ENCODE measurements at places on chromosomes 7 and 10.

GRCh38 chr10:4431114-4431863 lies 394.7 kb upstream of the AKR1E2 start:
- DNase-seq = no peak

DNA sequence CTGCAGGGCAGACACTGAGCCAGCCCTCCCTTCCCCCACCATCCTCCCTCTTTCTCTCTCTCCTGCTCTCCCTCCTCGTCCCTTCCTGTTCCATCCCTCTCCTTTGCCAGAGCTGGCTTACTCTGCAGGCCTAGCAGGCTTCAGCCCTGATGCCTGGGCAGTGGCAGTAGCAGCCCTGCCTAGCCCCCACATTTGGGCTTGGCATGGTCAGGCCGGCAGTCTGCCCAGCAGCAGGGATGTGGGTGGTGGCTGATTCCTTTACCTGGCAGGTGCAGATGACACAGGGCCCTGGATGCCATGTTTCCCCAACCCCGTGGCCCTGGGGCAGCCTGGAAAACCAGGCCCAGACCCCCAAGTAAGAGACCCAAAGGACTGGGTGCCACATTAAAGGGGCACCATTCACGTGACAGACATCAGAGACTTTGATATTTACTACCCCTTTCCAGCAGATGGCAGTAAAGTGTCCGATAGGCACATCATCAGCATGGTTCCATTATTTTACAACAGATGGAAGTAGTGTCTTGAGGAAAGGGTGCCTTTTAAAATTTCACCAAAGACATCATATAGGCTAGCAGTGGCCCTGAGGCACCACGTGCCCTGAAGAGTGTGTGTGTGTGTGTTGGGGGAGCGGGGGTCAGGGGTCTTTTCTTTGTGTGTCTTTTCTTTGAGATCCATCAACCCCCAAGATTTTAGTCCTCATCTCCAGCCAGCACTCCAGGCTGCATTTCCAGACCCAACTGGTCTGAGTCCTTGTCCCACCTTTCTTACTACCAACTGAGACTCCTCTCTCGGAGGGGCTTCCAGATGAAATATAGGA lies 5.9 kb downstream of the KCP start:
- DNase-seq = peak; percentile 72

GRCh38 chr10:95536017-95536416 lies 25.2 kb downstream of the SORBS1 start:
- no peak for DNase-seq

DNA sequence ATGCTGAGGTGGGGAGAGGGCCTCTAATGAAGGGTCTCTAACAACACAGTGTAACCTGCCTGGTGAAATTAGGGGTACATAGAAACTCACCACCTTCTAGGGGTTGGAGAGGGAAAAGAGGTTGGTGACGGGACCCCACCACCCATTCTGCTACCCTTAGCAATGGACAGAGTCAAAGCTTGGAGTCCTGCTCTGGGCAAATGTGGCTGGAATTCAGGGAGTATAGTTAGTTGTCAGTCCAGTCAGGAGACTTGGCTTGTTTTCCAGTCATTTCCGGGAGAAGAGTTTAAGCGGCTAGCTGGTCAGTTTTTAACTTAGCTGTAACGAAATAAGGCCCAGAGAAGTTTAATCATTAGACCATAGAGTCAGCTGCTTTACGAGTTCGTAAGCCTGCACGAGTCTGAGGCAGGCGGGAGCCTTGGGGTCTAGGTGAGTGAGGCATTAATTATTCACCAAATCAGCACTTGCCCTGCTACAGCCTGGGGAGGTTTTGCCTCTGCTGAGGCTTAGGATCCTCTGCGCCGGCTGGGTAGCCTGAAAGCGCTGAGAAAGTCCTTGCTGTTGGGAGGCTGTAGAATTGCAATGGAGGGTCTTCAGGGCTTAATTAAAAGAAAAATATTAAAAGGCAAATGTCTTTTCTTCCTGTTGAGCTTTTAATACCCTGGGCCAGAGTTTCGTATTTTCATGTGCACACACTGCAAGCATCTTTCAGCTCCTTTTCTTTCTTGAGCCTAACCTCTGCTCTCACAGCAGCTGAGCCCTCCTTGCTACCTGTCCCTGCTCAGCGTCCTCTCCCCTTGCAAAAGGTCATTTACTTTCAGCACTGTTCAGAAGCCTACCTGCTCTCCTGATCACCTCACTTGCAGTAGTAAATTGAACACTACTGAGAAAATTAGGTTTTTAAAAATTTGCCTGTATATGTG lies 1.5 kb upstream of the LAMB1 start:
- DNase-seq = no peak

DNA sequence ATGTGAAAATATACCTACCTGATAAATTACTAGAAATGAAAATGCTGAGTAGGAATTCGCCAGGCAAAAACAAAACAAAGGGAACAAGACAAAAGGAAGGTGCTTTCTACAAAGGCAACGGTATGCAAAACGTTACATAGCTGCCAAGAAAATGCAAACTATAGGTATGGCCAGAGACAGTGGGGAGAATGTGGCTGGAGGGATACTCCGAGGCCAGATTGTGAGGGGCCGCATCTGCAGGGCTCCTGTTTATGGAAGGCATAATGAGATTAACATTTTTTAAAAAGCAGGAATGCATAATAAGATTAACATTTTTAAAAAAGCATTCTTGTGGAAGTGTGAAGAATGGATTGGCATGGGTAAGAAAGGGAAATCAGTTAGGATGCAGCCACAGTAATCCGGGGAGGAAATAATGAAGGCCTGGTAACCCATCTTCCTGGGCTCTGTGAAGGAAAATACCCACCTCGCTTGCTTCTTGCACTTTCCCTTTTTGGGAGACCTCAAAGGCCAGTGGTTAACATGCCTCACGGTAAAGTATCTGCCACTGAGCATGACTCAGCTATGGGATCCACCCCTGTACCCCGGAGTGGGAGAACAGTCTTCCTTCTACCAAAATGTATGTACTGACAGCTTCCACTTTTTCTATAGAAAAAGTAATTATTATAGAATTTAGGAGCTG lies 145.8 kb upstream of the LRRN3 start:
- no peak for DNase-seq

- DNase-seq = no peak
Measured at GRCh38 chr7:79612903-79613302, 159.4 kb upstream of the MAGI2 start.

- DNase-seq = no peak
Measured at GRCh38 chr10:16544099-16544498, 22.4 kb upstream of the C1QL3 start.

DNA sequence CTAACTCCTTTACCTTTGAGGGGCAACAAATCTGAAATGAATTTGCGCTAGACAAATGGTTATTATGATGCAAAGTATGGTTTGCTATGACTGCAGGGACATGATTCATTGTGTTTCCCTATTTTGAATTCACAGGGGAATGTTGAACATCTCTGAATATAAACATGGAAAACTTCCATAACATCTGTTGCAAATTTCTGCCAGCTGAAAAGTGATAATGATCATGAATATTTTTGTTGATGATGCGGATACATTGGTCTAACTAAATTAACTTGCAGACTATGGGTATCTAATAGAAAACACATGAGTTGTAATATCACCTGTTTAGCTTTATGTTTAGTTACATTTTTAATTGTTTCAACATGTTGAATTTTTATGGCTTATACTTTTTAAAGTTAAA lies 1325.5 kb downstream of the REEP3 start:
- no peak for DNase-seq

DNA sequence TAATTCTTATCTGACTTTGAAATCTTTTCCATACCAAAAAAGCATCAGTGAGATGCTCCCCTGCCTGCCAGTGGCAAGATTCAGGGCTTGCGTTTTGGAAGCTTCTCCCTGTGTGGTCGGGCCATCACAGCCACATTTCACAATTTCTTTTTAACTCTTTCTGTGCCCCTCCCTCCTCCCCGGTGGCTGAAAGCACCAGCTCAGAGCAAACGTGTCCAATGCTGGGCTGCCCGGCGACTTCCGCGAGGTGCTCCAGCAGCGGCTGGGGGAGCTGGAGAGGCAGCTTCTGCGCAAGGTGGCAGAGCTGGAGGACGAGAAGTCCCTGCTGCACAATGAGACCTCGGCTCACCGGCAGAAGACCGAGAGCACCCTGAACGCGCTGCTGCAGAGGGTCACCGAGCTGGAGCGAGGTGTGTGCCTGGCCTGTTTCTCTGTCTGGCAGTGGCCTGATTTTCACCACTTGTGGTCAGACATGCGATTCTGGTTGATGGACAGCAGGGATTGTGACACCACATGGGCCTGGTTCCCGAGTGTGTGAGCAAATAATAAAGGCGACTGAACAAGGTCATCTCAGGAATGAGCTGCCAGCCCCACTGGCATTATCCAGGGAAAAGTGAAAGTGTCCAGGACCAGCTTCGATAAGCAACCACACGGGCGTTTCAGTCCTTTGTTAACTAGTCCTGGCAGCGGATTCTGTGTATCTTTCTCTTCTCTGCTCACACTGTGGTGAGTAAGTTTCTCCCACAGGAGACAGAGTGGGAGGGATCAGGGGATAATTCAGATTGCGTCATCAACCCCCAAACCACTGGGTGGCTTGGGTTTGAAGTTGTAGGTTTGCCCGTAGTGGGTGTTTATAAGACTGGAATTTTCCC lies 2.6 kb downstream of the NPTX2 start:
- no peak for DNase-seq

DNA sequence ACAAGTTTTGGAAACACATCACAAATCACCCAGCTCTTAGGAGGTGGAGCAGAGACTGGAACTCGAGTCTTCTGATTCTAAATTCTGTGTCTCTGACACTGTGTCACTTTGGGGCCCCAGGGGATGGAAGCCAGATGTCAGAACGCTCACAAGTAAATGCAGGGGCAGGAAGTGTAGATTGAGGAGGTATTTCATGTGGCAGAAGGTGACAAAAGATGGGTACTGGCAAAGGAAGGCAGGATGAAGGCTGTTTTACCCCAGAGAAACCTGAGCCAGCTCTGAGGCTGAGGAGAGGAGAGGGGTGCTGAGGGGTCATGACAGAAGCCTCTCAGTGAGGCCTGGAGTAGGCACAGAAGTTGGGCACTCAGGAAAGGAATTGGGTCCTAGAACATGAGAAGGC lies 6.0 kb upstream of the PURB start:
- DNase-seq = peak; percentile 67

DNA sequence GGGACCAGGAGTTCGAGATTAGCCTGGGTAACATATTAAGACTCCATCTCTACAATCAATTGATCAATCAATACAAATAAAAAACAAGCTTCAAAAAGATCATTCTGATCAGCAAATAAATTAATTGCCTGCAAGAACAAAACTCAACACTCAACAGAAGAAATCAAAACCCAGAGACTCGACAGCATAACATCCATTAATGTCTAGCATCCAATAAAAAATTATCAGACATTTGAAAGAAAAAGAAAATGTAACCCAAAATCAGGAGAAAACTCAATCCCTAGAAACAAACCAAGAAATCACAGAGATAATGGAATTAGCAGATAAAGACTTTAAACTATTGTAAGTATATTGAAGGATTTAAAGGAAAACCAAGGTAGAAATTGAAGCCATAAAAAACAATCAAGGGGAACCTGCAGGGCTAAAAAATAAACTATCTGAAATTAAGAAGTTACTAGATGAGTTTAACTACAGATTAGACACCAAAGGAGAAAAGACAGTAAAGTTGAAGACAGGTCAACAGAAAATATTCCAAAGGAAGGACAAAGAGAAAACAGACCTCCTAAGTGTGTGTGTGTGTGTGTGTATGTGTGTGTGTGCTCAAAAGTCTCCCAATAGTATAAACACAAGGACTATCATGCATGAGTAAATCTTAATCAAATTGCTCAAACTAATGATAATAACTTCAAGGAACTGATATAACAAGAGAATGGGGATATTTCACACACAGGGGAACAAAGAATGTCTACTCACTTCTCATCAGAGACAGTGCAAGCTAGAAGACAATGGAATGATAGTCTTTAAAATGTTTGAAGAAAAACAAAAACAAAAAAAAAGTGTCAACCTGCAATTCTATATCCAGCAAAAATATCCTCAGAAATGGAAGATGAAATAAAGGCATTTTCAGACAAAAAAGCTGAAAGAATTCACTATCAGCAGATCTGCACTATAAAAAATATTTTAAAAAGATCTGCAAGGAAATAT lies 7.7 kb downstream of the NUDCD3 start:
- DNase-seq = no peak

GRCh38 chr10:21445163-21445562 lies 80.3 kb downstream of the SKIDA1 start:
- DNase-seq = no peak

DNA sequence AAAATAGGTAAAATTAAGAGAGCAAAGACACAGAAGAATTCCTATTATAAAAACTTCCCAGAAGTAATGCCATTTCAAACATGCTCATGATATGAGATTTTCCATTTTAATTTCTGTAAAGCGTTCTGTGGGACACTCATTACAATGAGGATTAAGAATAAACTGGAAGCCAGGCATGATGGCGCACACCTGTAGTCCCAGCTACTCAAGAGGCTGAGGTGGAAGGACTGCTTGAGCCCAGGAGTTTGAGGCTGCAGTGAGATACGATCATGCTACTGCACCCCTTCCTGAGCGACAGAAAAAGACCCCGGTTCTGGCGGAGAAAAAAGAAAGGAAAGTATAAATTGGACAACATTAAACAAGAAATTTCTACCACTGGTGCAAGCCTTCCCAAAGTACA lies 1.5 kb downstream of the DNA2 start:
- DNase-seq = no peak

GRCh38 chr10:124878457-124878739 lies 63.5 kb upstream of the ZRANB1 start:
- DNase-seq = no peak

DNA sequence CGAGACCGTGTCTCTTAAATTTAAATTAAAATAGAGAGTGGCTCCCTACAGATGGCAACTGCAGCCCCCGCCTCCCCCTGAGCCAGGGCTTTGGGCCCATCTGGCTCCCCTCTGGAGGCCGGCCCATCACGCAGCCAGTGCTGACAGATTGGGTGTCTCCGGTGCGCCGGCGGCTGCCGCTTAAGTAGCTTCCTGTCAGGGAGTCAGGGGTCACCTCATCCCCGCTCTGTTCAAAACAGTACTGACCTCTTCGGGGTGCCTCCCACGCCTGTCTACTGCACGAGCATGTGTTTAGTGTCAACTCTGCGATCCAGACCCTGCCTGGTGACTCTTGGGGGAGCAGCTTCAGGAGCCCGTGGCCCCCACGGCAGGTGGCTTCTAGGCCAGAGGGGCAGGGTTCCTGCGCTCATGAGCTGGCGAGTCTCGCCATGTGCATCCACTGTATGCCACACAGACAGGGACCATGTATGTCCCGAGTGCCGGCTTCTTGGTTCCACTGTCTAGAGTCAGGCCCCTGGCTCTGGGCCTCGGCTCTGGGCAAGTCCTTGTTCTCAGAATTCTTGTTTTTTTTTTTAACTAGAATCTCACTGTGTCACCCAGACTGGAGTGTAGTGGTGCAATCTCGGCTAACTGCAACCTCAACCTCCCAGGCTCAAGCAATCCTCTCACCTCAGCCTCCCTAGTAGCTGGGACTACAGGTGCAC lies 36.1 kb downstream of the KCTD7 start:
- no peak for DNase-seq

Measured in CD4-positive, alpha-beta T cell treated with Interleukin-21 for 1 hour (primary cell).